ENCODE measurements at places on chromosomes 4 and X. TPM values are rescaled to one million over a fixed set of nuclear protein-coding genes. Genes with fewer than 3 reads are reported as not detected.

DNA sequence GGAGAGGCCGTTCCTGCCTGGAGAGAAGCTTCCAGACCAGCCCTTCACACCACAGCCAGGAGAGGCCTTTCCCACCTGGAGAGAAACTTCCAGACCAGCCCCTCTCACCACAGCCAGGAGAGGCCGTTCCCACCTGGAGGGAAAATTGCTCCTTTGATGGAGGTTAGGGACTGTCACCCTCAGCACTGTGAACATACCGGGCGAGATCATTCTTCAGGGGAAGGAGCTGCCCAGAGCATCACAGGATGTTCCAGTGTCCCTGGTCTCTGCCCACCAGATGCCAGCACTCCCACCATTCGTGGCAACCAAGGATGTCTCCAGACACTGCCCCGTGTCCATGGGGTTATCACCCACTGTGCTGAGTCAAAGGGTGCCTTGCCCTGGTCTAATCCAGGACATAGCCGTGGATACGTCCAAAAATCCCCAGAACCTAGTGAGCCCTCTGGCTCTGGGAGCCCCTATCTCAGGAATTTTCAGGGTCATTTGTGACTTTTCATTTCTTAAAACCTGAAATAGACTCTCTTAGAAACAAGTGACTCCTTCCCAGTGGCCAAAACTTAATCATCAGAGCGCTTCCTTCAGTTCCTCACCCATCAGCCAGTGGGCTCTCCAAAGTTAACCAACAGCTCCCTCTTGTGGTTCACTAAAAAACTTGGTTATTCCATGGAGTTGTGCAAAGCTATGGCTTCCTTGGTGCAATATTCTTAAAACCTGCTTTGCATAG lies 80.2 kb downstream of the CRMP1 start:
- peak; percentile 17 for DNase-seq
- H3K4me3 ChIP-seq = no peak overlapping the region
- H3K27ac ChIP-seq = no peak overlapping the region
- H3K36me3 ChIP-seq = peaks cover 51% of the 10 kb centered on the region
- H3K27me3 ChIP-seq = no peaks in the 10 kb centered on the region

- no peak overlapping the region for H3K4me3 ChIP-seq
- no peaks in the 10 kb centered on the region for H3K27me3 ChIP-seq
- H3K27ac ChIP-seq = no peak overlapping the region
- no peaks in the 10 kb centered on the region for H3K4me1 ChIP-seq
- no peak for DNase-seq
- no peaks in the 10 kb centered on the region for H3K36me3 ChIP-seq
Measured at GRCh38 chrX:3166670-3167455, 125.6 kb downstream of the ARSF start.

Gene FABP2
- not detected for polyA plus RNA-seq

Gene TMEM156
- 0.68 TPM for polyA plus RNA-seq

DNA sequence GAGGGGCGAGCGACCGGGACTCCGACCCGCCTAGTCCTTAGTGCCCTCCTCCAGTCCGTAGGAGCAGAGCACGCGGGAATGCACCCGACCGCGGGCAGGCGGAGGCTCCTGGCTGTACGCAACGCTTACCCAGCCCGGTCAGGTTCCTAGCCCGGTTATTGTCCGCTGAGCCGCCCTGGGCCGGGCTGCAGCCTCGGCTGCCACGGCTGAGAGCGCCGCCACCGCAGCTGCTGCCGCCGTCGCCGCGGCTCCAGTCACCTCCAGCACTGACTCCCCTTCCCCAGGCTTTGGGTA lies at the start of gene AMER1:
Gene AMER1 (minus strand): TSS at position 268 of the 294 bp plus-strand sequence. CDS start 12,422 bp downstream, outside the sequence.
- no peak for DNase-seq
- no peaks in the 10 kb centered on the region for H3K36me3 ChIP-seq
- no peaks in the 10 kb centered on the region for H3K27me3 ChIP-seq

DNA sequence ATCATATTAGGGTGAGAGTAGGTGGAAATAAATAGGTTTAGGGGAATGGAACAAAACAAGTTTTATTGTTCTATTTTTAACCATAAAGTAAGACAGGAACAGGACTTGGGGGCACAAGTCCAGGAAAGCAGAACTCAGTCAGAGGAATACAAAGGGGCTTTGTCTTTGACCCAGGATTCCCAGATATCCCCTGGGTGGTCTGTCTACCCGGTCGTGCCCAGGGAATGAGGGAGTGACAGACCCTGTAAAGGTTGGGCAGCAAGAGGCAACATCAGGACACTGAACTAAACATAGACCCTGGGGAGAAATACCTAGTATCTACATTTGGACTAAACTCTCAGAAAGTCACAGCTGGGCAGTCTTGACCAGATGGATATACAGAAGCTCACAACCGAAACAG lies 50.6 kb downstream of the PTCHD1 start:
- H3K27ac ChIP-seq = no peak overlapping the region
- no peak for DNase-seq
- H3K4me1 ChIP-seq = no peaks in the 10 kb centered on the region
- no peak overlapping the region for H3K4me3 ChIP-seq

GRCh38 chr4:38092701-38093100 lies 132.5 kb downstream of the PTTG2 start:
- DNase-seq = no peak
- H3K27me3 ChIP-seq = no peaks in the 10 kb centered on the region
- peaks cover 7% of the 10 kb centered on the region for H3K4me1 ChIP-seq

Measured in keratinocyte (primary cell).